NCI-H1048 (cell line): ENCODE measurements at places on chromosomes 1 and 21.
A peak's percentile ranks its signal among the peaks of the same experiment; 100 is the strongest.

GRCh38 chr21:45909238-45909988 lies 72.2 kb upstream of the COL6A1 start:
- no peak for DNase-seq

DNA sequence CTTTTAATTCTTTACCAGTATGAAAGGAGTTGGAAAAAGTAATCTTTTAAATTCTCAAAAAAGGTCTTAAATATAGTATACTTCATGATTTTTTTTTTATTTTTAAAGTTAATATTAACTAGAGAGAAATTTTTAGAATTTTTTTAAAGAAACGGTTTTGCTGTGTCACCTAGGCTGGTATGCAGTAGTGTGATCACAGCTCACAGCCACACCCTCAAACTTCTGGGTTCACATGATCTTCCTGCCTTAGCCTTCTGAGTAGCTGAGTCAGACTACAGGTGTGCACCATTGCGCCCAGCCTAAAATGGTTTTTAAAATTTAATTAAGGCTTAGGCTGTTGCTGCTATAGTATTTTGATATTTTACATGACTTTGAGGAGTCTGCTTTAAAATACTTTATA lies 52.4 kb downstream of the TLCD4 start:
- no peak for DNase-seq

DNA sequence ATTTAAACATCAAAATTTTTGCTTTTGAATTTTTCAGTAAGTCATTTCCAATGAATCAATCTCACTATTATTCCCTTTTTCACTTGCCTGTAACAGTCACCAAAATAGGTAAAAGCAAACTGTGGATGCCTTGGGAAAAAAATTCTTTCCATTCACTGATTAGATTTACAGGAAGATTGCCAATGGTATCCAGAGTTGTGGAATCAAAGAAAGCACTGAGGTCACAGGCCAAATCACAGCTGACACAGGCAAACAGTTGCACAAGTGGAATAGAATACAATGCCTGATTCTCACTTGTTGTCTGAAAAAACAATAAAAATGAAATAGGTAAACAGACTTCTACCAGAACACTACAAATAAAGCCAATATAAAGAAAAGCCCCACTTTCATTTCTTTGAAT lies 48.4 kb downstream of the LTN1 start:
- DNase-seq = no peak

DNA sequence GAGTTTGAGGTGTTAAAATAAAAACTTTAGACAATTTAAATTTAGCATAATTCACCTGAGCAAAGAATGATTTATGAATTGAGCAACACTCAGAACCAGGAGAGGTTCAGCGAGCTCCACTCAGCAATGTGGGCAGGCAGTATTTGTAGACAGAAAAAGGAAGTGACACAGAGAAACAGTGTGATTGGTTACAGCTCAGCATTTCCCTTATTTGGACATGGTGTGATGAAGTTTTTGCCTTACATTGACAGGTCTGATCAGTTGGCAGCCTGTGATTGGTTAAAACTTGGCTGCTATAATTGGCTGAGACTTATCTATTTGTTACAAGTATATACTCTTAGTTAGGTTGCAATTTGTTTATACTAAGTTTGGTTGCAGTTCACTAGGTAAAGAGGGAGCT lies 621.2 kb upstream of the PRMT6 start:
- DNase-seq = no peak

DNA sequence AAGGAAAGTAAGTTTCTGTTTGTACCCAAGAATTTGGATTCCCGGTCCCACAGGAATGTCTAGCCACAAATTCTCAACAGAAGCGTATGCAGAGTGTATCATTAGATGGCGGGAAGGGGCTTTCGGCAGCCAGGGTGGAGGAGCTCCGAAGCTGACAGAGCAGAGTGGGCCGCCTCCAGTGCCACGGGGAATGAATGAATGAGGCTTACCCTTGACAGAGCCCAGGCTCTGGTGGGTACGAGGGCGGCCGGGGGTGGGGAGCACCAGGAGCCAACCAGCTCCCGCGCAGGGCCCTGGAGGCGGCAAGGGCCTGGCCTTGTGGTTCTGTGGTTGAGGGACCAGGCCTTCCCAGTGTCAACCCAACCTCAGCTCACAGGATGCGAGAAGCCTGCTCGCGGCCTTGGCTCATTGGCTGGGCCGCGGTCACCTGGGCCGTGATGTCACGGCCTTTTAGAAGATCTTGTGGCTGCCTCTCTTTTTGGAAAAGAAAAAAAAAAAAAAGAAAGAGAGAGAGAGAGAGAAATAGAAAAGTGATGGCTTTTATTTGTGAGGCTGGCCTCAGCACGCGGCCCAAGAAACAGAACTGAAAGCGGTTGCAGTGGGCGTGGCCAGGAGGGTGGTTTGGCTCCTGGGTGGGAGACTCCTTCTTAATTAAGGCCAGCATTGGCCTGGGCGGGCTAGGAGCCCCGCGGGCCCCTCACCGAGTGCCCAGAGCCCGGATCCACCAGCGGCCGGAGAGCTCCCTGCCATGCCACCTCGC lies 34.9 kb upstream of the RUNX3 start:
- DNase-seq = no peak

- DNase-seq = no peak
Measured at GRCh38 chr21:19076031-19076430, 672.4 kb upstream of the TMPRSS15 start.

DNA sequence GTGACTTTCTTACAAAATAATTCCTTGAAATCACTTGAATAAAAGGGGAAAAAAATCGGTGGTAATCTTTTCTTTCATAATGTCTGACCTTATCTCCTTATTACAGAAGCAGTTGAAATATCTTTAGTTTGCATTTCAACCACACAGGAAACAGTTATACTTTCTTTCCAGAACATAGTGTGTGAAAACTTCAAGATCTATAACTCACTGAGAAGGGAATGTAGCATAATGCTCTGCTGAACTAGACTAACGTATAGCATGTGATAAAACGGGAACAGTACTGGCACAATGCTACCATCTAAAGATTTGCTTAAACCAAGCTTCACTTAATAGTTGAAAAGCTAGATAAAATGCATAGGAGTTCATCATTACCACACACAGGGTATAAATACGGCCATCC lies 45.0 kb downstream of the VAV3 start:
- no peak for DNase-seq

- DNase-seq = no peak
Measured at GRCh38 chr1:52054496-52055065, 410 bp downstream of the TXNDC12 start.

GRCh38 chr1:154095456-154096060 lies 59.3 kb downstream of the NUP210L start:
- no peak for DNase-seq

- no peak for DNase-seq
Measured at GRCh38 chr21:32331444-32332305, 33.0 kb downstream of the MRAP start.

DNA sequence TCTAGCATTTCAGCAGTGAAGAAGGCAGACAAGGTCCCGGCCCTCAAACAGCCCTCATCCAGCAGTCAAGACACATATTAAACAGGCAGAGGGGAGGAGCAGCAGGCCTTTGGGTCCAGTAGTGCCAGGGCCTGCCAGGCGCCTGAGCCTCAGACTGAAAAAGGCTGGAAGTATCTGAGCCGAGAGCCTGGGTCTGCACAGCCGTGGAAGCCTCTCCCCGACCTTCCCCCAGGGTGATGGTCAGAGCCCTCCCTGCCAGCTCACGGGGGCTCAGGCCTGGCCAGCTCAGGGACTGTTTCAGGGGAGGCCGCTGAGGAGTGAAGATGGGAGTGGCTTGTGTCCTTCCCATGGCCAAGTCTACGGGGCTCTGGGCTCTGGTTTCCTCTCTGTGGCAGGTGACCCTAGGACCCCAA lies 565.2 kb downstream of the PTPRU start:
- DNase-seq = no peak

DNA sequence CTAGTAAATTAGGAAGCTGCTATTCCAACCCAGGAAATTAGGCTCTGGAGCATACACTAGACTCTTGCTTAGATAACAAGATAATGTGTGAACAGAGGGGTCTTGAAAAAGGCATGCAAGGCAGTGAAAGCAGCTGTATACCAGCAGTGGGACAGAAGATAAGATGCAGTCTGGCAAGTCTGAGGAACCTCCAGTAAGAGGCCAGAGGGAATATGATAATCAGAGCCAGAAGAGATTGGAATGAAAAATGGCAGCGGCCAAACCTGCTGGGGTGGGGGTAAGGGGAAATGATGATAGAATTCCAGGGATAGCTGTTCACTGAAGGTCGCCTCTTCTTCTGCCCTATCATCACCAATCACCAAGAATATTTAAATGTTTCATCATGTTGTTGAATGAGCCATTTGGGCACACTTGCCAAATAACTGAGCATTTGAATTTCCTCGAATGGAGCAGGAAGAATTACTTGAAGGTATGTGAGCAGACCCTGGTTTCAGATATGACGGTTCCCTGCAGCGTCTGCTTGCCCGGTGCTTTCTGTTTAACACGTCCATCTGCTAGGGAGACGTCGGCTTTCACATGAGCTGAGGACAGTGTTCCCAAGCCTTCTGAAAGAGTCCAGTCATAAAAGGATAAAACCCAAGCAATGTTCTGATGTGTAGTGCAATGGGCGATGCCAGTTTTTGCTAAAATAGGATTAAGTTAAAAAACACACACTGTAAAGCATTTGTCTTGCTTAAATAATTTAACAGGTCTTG lies 173.3 kb downstream of the RWDD3 start:
- peak; percentile 44 for DNase-seq

DNA sequence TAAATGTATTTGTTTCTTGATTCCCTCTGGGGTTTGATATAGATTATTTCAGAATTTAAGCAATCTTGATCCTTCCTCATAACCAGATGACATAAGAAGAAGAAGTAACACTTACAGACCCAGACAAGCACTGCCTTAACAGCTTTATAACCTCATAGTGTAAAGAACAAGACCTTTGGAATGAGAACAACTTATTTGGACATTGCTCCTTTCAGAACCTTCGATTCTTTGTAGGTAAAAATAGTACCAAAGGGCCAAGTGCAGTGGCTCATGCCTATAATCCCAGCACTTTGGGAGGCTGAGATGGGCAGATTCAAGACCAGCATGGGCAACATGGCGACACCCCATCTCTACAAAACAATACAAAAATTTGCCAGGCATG lies 15.0 kb downstream of the TM2D1 start:
- no peak for DNase-seq
